Esophagus muscularis mucosa (tissue), 4 donors: ENCODE measurements at places on chromosomes 3 and 15. TPM values are rescaled to one million over a fixed set of nuclear protein-coding genes. Genes with fewer than 3 reads are reported as not detected.

GRCh38 chr3:38655708-38656300 is 6.3 kb upstream of the SCN5A start:
- peak; percentile 84 for DNase-seq

- DNase-seq, result no peak
Observed at GRCh38 chr3:124576565-124577493, 153.4 kb upstream of the UMPS start.

DNA sequence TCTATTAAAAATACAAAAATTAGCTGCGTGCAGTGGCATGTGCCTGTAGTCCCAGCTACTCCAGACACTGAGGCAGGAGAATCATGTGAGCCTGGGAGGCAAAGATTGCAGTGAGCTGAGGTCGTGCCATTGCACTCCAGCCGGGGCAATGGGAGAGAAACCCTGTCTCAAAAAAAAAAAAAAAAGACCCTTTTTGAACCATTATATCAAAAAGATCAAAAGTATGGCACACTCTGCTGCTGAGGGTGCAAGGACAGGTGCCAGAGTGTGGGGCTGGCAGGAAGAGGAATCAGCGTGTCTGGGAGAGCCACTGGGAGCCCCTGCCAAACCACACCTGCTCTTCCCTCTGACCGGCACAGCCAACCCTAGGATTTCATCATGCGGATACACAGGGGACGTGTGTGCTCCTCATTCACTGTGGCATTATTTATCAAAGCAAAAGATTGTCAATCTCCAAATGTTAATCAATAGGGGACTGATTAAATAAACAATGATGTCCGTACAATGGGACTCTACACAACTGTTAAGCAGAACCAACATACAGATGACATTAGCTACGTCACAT is 147.3 kb upstream of the TLE3 start:
- no peak for DNase-seq

DNA sequence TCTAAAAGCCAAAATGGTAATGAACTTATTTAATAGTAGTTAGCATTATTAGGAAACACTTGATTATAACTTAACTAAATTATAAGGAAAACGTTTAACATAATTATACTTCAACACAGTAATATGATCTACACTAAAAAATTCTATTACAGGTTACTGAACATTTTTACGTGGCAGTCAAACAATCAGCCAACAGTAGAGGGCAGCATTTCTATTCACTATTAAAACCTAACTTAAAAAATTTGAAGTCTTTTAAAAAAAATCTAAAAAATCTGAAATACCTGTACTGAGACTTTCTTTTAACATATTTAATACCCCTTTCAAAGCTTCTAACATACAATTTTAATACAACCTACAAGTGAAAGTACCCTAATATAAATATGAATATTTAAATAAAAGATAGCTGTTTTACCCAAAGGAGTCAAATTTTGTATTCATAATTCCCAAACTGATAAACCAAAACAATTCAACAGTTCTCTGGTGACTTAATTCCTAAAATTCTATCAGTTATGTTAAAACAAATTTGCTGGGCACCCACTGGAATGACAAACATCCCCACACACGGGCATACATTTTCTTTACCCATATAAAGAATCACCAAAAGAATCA is 41.5 kb downstream of the DLG1 start:
- no peak for DNase-seq

DNA sequence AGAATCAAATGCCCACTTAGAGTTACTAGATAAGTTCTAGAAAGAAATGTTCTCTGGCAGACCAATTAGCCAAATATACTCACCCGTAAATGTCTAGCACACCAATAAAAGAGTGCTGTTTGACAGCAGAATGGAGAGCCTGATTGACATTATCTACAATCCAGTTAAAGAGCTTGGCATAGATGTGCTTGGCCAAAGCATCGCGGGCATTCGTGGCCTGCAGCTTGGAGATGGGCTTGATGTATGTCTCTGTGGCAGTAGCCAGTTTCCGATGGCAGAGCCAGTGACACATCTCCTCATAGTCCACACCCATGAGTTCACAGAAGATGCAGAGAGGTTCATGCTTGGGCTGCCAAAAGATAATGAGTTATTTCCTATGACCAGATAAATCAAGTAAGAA is 101.5 kb upstream of the MYO5C start:
- no peak for DNase-seq

DNA sequence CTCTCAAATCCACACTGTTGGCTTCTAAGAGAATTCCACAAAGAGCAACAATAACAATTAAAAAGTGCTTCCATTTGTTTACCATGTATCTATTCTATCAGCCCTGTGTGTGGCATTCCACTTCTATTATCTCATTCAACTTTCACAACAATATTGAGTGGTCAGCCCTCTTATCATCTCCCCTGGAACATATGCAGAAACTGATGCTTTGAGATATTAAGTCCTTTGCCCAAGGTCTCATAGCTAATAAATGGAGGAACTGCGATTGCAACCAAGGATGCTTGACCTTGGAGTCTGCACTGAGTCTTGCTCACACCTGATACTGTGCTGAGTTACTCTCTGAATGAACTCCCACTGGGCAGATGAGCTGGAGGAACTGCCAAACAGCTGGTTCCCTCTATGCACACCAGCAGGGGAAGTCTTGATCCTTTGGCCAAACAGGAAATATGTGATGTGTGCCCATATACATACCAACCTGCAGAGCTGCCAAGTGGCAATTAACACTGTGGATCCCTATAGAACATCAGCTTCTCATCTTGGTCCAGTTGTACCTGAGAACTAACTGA is 144.7 kb upstream of the WNT5A start:
- no peak for DNase-seq

DNA sequence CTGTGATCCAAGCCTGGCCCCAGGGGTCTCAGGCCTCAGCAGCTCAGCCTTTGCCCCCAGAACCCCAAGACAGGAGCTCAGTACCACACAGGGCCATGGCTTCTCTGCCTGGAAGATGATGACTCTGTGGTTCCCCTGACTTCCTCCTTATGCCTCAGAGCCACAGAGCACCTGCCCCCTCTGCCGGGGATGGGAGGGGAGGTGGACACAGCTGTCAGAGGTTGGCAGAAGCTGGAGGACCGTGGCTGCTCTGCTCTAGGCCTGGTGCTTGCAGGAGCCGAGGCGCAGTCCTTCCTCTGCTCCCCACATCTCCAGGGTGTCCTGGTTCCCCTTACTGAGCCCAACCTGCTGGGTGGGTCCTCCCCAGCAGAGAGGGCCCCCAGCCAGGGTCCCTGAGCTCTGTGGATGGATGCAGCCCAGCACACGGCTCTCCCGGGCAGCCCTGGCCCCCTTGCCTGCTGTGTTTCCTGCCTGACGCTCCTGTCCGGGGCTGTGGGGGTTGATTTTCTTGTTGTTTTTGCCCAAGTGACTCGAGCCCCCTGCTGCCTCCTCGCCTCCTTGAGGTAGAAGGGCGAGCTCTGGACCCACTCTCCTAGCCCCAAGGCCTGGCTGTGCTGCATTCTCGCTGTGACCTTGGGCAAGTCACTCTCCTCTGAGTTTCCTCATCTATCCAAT is 36.6 kb downstream of the PSTPIP1 start:
- no peak for DNase-seq

DNA sequence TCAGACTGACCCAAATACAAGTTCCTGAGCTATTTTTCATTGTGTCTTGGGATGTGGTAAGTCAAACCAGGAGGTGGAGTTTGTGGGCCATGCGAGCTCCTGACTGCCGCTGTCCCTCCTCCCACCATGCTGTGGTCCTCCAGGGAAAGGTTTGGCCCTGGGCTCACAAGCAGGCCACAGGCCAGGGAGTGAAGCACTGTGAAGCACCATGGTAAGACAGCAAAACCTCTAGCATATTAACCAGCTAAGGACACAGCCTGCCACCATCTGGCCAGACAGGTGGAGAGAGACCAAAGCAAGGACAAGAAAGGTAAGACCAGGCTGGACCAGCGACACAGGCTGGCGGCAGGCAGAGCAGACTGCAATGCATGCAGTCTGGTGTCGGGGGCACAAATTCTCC is 15.3 kb downstream of the RAB43 start:
- no peak for DNase-seq

CKMT1A gene
- total RNA-seq, result 0.17 TPM

BSN gene
- total RNA-seq, result 1.7 TPM

PIF1 gene
- total RNA-seq, result 4.4 TPM

SNRPN gene
- 86.4 TPM for total RNA-seq

PRICKLE2 gene
- total RNA-seq, result 79.7 TPM
